ENCODE measurements at places on chromosomes 12 and 14.

DNA sequence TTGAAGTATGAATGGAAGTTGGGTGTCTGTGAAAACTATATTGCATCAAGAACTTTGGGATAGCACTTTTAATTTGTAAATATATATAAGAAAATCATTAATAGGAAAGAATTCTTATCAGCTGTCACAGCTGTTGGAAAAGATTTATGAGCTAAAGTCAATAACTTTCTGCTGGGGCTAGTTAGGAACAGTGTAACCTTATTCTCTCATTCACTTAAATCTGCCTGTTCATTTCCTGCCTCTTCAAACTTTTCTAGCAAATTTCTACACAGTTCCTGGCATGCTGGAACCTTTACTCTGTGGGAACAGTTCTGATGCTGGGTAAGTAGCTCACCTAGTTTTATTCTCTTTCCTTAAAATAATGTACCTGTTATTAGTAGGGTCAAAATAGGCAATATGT, 109.9 kb downstream of the SCN8A start:
- no peak for DNase-seq

DNA sequence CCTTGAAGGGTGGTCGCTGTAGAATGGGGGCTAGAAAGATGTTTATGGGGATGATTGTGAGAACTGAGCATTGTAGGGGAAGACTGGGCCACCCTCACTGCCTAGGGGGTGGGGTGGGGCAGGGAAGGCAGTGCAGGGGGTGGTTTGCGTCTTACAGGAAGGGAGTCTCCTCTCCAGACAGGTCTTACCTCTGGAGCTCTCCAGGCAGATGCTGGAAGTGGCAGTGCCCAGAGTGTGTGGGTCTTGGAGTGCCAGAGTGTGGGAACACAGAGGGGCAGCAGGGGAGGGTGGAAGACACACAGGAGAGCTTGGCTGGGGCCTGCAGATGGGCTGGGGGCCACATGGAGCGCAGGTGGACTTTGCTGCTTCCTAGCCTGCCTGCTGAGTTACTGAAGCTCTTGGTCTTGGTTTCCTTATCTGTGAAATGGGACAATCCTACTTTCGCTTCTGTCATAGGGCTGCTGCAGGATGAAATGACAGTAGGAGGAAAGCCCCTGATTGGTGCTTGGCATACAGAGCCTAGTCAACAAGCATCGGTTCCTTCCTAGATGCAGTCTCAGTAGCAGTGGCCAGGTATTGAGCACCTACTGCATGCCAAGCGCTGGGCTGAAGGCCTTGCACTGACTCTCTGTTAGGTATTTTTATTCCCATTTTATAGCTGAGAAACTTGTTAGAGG, 118.3 kb downstream of the SLC25A47 start:
- no peak for DNase-seq

DNA sequence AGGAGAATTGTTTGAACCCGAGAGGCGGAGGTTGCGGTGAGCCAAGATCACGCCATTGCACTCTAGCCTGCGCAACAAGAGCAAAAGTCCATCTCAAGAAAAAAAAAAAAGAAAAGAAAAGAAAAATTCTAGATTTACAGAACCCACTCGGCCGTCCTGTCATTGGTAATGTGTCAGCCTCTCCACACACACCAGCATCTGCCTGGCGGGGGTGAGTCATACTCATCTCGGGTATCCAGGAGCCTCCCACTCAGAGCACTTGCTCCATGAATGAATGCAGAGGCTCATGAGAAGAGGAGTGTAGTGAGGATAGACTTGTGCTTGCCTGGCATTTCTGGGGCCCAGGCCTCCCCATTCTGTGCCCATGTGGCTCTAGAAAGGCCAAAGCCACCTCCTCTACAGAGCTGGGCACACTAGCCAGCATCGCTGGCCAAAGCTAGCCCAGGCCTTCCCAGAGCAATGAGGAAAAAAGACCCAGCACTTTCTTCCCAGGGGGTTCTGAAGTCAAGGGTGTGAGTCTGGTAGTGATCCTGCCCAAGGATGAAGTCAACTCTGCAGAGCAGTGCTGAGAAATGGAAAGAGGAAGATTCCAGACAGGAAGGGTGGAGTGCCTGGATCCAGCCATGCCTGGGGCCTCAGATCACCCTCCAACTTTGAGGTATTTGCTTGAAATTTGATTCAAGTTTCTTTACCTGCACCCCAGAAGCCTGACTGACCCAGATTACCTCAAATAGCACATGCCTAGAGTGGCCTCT, 31.2 kb upstream of the KLC1 start:
- DNase-seq, result peak; percentile 97

DNA sequence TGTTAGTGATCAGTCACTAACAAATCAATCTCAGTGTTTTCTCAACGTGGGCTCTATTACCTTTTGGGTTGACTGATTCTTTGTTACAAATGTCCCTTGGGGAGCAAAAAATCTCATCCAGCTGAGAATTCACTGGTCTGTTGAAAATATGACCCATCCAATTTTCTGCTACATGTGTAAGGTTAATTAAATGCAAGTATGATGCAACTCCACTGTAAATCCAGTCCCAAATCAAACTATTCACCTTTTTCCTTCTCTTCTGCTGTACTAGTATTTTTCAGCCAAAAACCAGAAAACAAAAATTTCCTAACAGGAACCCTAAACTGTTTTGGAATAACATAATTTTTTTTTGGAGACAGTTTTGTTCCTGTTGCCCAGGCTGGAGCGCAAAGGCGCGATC, 2.2 kb downstream of the ERH start:
- no peak for DNase-seq

DNA sequence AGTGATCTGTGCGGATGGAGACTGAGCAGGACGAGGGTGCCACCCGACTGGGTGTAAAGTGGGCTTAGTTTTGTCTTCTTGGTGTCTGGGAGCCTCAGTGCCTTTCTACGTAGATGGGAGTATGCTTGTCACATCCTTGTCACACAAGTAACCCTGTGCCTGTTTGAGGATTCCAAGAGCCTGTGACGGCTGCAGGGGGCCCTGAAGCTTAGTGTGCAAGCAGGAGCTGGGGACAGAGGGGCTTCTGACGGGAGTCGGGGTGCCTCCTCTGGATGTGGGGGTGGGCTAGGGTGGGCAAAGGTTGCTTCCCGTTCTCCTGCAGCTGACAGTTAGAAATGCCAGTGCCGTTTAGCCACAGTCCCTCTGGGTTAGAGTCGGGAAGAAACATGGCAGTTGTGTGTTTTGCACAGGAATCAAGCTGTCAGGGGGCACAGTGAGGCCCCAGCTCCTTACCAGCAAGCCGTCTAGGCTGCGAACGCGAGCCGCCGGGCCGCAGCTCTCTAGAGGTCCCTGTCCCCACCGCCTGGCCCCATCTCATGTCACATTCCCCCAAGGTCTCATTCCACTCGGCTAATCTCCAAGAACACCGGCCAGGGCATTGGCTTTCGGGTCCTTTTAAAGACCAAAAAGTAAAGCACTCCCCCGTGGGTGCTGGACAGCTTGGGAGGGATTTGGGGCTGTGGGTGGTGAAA, 7.0 kb downstream of the RTL1 start:
- no peak for DNase-seq

DNA sequence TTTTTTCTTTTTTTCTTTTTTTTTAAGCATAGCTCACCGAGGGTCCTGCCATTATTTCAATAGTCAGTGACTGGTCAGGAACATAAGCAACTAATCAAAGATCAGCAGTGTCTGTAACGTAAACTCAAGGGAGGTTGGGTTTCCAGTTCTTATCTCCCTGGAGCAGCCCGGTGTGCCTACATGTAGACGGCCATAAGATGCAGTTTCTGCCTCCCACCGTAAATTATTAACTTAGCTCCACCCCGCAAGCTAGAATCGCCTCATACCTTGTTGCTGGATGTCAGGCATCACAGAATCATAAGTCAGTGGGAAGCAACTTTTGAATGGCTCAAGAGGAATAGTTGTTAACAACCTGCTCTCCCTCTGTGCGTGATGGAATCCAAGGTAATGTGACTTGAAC, at the start of gene MYO1H:
Gene MYO1H, plus strand, starts transcription at position 312 of the 400 bp plus-strand sequence. Its CDS starts 61 bp downstream, at position 373.
- DNase-seq, result no peak

DNA sequence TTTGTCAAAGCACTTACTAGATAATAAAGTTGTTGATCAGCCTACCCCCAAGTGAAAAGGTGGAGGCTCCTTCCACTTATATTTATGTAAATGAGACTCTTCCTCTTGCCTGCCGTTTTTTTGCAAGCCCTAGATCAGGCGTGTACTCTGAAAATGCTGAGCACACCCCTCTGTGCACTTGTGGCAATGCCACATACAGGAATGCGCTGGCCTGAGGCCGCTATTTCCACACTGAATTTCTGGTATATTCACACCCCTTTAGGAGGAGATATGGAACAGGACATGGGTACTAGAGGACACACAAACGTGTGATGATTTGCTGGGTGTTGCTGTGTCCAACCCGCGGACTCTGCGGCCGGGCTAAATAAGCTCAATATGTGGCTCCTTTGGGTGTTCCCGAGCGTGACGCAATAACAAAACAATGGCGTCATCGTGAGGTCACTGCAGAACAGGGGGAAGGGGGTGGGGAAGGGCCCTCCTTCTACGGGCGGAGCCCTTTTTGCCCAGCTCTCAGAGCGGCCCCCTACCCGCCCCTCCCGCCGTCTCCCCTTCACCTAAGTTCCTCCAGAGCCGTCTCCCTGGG, 554 bp upstream of the TSPAN31 start:
- no peak for DNase-seq

DNA sequence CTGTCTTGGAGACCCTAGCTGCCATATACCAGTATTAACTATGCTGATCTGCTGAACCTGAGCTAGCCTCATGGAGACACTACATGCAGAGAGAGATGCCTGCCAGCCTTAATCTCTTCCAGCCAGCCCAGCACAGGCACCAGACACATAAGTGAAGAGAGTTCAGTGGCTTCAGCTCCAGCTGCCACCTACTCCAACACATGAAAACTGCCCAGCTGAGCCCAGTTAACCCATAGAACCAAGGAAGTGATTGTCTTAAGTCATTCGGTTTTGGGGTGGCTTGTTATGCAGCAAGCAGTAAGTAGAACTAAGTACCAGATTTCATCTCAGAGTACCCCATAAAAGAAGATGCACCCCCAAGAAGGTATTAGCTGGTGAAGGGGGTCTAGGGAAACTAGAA, 7.6 kb downstream of the SERPINA11 start:
- DNase-seq, result no peak

DNA sequence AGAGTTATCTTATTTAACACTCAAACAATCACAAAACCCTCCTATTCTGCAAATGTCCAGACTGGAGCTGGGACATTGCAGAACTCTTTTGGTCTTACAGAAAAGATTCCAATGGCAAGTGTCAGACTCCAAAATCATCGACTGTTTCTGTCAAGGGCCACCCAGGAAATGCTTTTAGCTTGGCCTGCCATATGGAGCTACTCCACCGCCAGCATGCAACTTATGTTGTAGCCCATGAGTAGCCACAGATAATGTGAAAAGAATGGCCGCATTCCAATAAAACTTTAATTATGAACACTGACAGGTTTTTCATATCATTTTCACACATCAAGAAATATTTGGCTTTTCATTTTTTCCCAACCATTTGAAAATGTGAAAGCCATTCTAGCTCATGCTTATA, 57.5 kb downstream of the SYNE3 start:
- no peak for DNase-seq

All from ELR (cell line).